NCI-H460 (cell line): ENCODE measurements at places on chromosomes 1 and 21.

DNA sequence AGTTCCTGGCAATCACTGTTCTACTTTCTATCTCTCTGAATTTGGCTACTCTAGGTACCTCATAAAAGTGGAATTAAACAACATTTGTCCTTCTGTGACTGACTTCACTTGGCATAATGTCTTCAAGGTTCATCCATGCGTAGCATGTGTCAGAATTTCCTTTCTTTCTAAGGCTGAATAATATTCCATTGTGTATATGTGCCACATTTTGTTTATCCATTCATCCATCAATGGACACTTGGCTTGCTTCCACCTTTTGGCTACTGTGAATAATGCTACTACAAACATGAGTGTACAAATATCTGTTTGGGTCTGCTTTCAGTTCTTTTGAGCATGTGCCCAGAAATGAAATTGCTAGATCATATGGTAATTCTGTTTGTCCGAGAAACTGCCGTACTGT lies 14.7 kb downstream of the CACHD1 start:
- no peak for DNase-seq

GRCh38 chr1:25809929-25810328 lies 9.8 kb upstream of the MTFR1L start:
- no peak for DNase-seq

DNA sequence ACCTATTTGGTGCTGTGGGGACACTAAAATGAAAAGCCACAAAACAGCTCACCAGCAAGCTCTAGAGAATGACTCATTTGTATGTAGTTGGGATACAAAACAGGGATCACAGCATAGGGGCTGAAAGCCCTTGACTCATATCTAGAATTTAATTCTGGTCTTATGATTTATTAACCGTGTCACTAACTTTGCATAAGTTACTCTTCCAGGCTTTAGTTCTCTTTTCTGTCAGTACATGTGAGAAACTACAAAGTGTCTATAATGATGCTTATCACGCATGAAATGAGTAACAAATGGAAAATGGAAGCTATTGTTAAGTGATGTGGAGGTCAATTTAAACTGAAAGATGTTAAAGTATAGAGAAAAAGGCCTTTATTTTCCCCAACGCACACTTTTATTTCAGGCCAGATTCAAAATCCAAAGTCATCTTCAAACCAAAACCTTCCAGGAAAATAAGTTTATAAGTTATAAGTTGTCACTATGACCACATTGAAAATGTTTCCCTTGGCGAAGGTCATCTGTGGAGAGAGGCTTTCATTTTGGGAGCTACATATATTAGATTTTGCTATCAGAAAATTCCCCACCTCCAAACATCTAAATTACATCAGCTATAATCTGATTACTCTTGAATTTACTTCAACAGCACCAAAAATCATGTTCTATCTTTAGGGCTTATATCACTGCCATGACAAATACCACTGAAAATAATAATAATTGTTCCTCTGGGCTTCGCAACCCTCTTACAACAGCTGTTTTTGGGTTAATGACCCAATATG lies 430.5 kb downstream of the MRPL39 start:
- DNase-seq: no peak

DNA sequence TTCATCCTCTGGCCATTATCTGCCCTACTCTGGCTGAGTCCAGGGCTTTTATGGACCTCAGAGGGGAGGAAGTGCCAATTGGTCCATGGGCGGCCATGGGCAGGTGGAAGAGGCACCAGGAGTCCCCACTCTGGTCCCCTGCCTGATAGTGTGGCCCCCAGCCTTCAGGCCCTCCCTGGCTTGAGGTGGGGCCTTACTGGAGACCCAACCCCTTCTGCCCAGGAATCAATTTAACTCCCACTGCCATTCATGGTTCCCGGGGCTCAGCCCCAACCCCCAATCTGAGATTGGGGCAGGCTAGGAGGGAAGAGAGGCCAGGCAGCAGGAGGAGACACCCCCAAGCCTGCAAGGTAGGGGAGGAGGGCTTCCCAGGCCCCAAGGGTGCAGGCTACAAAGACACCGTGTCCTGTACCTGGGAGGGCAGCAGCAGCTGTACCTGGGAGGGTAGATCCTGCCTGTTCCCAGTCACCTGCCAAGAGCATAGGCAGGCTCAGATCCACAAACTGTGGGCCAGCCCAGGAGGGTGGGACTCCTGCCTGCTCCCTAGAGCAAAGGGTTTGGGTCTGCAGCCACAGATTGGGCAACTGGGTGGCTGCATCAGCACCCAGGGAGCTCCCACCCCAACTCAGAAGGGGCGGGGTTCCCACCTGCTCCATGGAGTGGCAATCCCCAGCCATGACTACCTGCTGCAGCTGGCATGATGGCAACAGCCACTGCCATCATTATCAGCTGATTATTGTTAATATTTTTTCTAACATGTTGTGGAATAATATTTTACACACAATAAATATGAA lies 1044.1 kb upstream of the B3GALT2 start:
- DNase-seq: no peak

DNA sequence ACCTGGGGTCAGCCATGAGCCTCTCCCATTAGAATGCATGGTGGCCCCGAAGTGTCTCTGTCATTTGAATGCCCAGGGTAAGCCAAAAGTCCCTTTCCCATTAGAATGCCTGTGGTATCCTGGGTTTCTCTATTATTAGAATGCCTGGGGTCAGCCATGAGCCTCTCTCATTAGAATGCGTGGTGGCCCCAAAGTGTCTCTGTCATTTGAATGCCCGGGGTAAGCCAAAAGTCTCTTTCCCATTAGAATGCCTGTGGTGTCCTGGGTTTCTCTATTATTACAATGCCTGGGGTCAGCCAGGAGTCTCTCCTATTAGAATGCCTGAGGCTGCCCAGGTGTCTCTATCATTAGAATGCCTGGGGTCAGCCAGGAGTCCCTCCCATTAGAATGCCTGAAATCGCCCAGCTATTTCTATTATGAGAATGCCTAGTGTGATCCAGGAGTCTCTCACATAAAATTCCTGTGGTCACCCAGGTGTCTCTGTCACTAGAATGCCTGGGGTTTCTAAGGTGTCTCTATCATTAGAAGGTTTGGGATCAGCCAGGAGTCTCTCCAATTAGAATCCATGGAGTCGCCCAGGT lies 65.5 kb downstream of the RNF187 start:
- DNase-seq: no peak

DNA sequence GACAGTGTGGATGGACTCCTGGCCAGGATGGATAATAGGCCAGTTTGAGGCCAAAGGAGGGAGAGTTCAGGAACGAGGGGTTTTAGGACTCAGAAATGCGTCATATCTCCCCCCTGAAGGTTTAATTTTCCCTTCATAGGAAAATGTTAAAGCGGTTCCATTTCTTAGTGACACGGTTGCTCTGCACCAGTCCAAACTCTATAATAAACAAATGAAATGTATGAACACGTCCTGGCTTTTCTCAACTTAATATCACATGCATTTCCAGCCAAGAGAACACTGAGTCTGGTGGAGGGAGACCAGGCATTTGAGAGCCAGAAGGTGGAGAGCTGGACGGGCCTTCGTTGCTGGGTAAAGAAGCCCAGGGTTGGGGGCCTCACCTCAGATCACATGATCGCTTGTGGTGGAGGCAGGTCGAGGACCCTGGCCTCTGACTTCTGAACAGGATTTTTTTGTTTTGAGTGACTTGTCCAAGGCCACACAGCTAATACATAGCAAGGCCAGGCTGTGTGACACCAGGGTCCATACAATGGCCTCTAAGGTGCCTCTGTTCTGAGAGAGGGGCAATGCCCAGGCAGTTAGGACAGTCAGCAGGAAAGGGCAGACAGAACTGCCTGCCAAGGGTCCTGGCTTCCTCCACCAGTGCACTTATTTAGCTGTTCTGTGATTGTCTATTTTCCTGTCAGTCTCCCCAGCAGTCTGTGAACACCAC lies 11.4 kb downstream of the SLC1A7 start:
- DNase-seq: no peak

GRCh38 chr1:67134695-67135094 lies at the start of gene C1orf141:
TSS of gene C1orf141 (minus strand) at chr1:67134970. CDS start at chr1:67127240, 7,730 bp downstream.
- DNase-seq: no peak

DNA sequence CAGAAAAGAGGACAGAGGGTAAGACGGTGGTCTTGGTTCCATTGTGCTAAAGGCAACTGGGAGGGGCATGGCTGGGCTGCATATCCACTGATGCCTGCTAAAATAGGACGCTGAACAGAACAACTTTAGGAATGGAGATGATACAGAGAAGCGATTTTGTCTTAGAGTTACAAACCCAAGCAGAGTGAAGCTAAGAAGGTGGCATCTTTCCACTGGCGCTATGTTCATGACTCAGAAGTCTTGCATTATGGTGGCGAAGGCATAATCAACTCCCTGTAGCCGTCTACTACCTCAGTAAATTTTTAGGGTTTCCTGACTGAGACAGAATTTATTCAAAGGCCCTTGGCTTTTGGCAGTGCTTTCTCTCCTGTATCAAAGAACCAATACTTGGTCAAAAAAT lies 57.3 kb downstream of the MEF2D start:
- no peak for DNase-seq

DNA sequence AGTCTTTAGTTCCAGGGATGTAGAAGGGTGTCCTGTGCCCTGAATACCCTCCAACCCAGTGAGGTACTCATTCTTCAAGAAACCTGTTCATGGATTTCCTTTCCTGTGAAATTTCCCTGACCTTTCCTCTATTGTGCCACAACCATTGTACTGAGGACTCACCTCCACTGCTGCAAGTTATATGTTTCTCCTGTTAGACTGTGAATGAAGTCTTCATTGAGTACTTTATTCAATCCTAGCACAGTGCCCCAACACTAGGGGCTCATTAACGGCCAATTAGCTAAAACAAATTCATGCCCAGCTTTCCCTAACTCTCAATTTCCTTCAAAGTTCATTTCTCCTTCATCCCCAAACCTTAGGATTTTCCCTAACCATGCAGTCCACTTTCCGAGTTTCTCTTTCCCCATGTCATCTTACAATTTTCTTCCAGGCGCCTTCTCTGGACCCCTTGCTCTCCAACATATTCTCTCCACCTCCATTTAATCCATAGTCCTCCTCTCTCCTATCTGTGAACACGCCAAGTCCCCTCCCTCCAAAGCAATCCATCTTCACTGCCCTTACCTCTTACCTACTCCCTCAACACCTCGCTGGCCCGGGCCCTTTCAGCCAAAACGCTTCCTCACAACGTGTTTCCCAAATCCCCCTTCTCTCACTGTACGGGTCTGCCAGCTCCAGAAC lies 1.3 kb downstream of the TRIM33 start:
- no peak for DNase-seq

DNA sequence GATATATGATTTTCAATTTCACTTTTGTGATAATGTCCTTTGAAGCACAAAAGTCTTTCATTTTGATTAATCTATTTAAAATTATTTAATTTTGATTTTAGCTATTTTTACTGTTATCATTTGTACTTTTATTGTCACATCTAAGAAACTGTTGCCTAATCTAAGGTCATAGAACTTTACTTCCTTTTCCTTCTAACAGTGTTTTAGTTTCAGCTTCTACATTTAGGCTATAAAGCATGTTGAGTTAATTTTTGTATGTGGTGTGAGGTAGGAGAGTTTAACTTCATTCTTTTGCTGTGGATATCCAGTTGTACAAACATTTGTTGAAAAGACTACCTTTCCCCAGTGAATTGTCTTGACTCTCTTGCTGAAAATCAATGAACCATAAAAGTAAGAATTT lies 204.5 kb downstream of the TM2D1 start:
- no peak for DNase-seq

DNA sequence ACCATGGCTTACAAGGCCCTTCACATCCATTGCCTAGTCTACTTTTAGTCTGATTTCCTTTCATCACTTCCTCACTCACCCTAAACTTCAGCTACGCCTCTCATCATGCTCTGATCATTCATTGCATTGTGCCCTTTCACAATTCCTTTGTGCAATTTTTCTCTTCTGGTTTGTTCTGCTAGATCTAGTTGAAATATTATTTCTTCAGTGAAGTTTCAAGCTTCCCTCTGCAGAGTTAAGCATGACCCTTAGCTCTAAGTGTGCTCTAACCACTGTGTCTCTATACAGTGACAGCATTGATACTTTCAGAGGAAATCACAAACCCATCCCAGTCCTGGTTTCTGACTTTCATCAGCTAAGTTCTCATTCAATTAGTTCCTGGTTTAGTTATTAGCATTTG lies 166.1 kb downstream of the PLA2G4A start:
- DNase-seq: no peak

- DNase-seq: no peak
Measured at GRCh38 chr1:236100799-236101198, 35.9 kb upstream of the NID1 start.

- no peak for DNase-seq
Measured at GRCh38 chr1:201785291-201785690, 43.7 kb upstream of the IPO9 start.

GRCh38 chr1:10890491-10891071 lies 94.1 kb upstream of the CASZ1 start:
- DNase-seq: no peak

- no peak for DNase-seq
Measured at GRCh38 chr1:58869638-58870297, 85.9 kb upstream of the JUN start.

DNA sequence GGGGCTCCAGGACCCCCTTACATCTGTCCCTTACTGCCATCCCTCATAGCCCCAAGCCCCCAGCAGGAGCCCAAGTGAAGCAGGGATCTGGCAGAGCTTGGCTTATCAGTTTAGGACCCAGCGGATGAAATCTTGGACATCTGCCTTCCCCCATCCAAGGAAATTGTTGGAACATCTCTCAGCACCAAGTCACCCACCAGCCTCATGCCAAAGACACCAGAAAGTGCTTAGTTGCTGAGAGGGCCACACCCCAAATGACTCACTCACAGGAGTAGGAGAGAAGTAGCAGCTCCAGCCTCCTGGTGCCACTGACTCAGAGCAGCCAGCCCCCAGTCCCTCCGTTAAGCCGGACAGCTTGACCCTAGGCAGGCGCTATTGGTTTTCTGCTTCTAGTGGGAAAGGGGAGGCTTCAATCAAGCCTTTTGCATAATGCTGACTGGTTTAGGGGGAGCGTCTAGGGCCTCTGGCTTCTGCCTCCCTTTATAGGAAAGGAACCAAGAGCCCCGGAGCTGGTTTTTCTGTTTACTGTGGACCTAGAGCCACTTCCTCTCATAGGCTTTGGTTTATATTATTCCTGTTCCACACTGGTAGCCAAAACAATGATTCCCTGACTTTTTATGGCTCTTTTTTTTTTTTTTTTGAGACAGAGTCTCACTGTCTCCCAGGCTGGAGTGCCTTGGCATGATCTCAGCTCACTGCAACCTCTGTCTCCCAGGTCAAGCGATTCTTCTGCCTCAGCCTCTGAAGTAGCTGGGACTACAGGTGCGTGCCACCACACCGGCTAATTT lies 114.2 kb upstream of the IPO9 start:
- peak; percentile 99 for DNase-seq

DNA sequence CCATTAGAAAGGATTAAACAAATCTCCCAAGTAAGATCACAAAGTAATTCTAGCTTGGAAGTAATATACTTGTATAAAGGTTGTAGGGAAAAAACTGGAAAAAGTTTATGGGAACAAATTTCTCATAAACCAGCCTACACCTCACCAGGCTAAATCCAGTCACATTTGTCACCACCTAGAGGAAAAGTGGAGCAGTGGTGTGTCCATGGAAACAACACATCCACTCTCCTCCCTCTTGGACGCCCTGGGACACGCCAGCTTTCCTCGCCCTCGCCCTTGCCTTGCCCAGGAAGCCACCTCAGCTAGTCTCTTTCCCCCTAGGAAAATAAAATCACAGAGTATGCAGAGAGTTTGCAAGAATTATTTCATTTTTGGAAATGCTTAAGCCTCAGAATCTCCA lies 2.2 kb downstream of the PALMD start:
- peak; percentile 38 for DNase-seq

- DNase-seq: no peak
Measured at GRCh38 chr1:214241060-214241459, 39.9 kb upstream of the SMYD2 start.

- DNase-seq: no peak
Measured at GRCh38 chr1:201423655-201424054, 2.1 kb upstream of the TNNI1 start.
